ENCODE measurements at places on chromosomes 2 and 18.

DNA sequence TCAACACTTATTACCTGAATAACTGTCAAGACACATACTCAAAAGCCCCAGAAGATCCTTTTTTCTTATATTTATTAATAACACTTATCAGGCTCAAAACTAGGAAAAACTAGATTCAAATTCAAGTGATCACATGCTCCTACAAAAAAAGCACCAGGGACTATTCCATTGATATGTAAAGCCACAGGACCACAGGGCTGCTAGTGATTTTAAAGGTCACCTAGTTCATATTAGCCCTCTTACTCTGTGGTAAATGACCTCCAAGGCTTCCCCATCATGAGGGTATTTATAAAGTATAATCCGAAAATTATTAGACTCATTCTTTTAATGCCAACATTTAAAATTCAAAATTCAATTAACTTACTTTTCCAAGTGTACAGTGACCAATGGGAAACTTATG lies 52.5 kb downstream of the LRPPRC start:
- DNase-seq = no peak

DNA sequence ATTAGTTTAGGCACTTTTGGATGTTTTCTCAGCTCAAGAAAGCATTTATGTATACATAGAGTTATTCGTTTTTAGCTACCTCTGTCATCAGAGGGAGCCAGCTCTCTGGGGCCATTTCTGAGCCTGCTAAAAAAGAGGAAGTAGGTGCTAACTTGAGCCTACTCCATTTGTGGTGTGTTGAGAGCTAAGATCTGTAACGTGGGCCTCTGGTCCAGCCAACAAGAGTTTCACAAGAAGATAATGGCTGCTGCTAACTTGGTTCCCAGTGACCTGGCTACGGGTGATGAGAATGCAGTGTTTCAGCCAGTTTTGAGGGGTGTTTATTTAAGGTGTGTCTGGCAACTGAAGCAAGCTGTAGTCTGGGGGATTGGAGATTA lies 182.5 kb downstream of the PRKCE start:
- DNase-seq = no peak

DNA sequence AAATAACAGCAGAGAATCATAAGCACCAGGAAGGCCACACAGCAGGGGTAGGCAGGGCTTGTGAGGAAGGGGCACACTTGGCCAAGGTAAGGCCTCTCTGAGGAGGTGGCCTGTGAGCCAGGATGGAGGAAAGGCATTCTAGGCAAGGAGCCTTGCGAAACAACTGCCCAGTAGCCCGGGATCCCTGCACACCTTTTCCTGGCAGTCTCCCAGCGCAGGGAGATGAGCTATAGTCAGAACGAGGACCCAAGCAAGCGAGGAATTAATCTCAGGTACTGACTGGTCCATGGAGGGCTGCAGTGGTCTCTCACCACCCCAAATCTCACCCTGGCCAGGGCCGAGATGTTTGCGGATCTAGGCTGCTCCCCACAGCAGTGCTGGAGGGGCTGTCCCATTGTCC lies 64.9 kb upstream of the STPG4 start:
- no peak for DNase-seq

- DNase-seq = no peak
These were observed 132.2 kb downstream of the PIK3C3 start for GRCh38 chr18:42087235-42087634.

- peak; percentile 86 for DNase-seq
These were observed 10.4 kb upstream of the KCNE4 start for GRCh38 chr2:223041527-223042109.

GRCh38 chr18:27996801-27997272 lies 180.1 kb downstream of the CDH2 start:
- peak; percentile 83 for DNase-seq

- no peak for DNase-seq
These were observed 28.5 kb upstream of the MARCHF7 start for GRCh38 chr2:159683817-159684216.

DNA sequence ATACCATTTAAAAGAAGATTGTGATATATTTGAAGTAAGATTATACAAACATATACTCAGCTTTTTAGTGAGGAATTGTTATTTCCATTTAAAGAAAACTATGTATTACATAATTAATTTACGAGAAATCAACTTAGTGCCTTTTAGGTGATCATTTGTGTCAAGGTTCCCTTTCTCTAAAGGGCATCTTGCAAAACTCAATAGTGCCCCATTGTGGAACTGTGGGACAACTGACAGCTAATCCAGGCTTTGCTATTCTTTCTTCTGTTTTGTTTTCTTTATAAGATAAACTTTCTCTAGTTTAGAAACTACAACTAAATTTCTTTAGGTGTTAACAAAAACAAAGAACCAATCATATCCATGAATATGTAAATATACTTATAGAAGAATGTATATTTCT lies 24.3 kb upstream of the VIT start:
- DNase-seq = peak; percentile 67

GRCh38 chr18:1892191-1892590 lies 679.1 kb downstream of the METTL4 start:
- DNase-seq = no peak

DNA sequence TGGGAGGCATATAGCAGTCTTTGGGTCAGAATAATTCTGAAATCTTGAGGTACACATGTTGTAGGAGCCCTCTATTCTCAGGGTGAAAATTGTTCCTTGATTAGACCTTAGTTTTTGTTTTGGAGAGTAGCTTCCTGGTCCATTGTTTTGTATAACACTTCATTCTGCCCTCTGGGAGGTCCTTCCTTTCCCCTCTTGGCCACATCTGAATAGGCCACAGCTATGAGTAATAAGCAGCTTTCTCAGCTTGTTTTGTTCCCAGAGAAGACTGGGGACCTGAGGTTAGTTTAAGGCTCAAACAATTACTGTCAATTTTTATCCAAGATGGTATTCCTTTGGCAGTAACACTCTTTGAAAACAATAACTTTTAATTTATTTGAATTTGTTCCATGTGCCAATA lies 72.6 kb upstream of the NOL4 start:
- no peak for DNase-seq

DNA sequence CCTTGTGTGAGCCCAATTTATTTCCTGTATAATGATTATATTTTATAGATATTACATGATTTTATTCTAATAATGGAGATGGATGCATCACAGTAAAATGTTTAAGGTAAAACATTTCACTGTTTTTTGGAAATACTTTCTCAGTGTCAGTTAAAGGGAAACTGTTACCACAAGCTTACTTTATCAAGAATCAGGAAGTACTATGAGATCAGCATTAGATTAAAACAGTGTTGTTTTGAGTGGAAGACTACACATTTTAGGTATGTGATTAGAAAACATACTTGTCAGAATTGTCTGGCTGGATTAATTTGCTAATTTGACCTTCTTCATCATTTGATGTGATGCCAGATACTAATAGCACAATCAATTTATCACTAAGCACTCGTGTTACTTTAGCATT lies at the start of gene HRH4:
Gene HRH4 (plus strand): TSS at position 250 of the 400 bp plus-strand sequence. CDS start 92 bp downstream, at position 342.
- DNase-seq = no peak

DNA sequence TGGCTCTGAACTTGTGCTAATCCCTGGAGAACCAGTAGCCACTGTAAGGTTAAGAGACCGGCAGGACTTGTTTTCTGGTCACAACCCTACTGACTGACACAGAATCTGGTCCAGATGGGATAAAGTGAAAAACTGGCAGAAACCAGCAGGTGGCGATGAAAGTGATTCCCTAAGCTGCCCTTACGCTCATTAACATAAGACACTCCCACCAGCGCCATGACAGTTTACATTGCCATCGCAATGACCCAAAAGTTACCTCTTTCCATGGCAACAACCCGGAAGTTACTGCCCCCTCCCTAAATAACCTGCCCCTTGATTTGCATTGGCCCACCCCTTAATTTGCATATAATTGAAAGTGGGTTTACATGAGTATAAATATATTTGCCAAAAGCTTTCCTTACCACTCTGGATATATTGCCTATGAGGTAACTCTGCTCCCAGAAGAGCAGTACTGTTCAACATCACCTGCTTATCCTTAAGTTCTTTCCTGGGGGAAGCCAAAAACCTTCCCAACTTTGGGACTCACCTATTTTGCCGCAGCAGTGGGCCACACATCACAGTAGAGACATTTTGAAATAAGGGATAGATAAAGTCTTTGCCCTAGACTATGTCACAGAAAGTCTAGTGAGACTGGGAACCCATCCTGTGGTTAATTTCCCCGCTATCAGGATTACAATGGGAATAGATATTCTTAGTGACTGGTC lies 35.8 kb upstream of the AFF3 start:
- DNase-seq = peak; percentile 90

GRCh38 chr2:231708773-231709635 lies 679 bp downstream of the PTMA start:
- peak; percentile 12 for DNase-seq

- DNase-seq = no peak
These were observed 256.5 kb downstream of the GBX2 start for GRCh38 chr2:235911633-235912233.

DNA sequence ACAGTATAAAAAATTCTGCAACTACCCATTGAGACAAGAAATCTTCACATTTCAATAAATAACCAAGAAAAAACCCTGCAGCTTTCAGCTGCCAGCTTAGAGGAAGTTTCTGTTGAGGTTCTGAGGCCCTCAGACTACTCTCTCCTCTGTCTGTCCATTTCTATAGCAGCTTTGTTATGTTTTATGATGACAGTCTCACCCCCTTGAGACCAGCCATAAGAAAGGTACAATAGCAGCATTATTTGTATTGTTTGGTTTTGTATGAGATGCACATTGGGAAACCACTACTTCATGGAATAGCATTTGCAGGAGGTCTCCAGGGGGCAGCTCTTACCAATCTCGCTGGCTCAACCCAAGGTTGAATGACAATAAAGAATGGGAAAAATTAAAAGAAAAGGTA lies 334.6 kb upstream of the VRK2 start:
- DNase-seq = no peak

GRCh38 chr2:241252778-241253475 lies 62.5 kb downstream of the HDLBP start:
- DNase-seq = no peak

DNA sequence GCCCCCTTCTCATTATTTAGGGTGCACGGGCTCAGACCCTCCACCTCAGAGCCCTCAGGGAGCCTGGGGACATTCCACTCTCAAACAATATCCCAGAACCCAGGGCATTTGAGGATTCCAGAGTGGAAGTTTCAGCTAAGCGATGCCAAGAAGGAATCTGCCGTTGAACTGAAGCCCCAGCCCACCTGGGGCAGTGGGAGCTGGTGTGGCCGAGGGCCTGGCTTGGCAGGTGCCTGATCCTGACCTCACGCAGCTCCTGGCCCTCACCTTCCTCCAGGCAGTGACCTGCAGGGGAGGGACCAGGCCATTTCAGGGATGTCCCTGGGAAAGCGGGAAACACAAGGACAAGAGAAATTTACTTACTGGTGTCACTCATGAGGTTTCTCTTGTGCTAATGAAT lies 58.2 kb downstream of the ACKR3 start:
- no peak for DNase-seq

Measured in PC-3 (cell line).